ENCODE measurements at places on chromosomes 16 and 17.
A peak's percentile ranks its signal among the peaks of the same experiment; 100 is the strongest.

- DNase-seq, result no peak
Observed at GRCh38 chr17:77374170-77374936, 233.6 kb downstream of the SEC14L1 start.

GRCh38 chr17:74368341-74369081 lies 1.2 kb downstream of the GPR142 start:
- DNase-seq, result peak; percentile 78

DNA sequence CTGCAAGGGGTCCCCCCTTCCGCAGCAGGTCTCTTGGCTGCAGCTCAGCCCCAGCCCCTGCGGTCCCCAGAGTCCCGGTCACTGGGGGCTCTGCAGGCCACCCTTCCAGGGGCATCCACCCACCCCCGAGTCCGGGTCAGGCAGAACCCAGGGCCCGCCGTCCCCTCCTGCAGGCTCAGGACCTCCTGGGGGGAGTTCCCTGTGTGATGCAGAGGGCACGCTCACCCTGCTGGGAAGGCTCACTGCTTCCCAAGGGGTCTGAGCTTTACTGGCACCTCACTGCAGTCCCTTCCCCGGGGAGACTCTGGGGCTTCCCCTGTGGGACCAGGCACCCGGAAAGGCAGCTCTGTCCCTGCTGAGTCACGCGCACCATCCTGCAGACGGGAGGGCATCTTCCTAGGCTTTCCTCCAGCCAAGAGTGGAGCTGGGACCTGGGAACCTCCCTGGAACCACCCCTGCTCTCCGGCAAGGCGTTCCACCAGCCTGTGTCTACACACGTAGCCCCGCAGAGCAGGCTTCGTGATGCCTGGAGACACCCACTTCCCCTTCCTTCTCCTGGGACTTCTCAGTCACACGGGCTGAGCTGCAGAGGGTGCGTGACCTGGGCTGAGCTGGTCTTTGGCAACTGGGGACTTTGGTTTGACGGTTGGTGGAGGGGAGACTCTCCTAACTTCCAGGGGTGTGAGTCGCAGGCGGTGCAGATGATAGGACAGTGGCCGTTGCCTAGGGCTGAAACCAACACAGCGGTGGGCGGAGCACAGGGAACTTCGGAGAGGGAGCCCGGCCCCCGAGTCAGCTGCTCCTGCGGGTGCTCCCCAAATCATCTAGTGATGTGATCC lies 23.4 kb downstream of the SLC25A10 start:
- peak; percentile 64 for DNase-seq

- DNase-seq, result no peak
Observed at GRCh38 chr16:17469741-17470181, 999 bp downstream of the XYLT1 start.

GRCh38 chr17:17342242-17342945 lies 39.2 kb downstream of the NT5M start:
- DNase-seq, result no peak

- no peak for DNase-seq
Observed at GRCh38 chr17:42381898-42382297, 6.3 kb downstream of the STAT3 start.

Measured in SHP77 (cell line).